OCI-LY7 (cell line): ENCODE measurements at places on chromosomes 12 and 14. TPM values are rescaled to one million over a fixed set of nuclear protein-coding genes. Genes with fewer than 3 reads are reported as not detected.

GRCh38 chr14:83085136-83085535 is 1551.5 kb upstream of the SEL1L start:
- no peak for DNase-seq

DNA sequence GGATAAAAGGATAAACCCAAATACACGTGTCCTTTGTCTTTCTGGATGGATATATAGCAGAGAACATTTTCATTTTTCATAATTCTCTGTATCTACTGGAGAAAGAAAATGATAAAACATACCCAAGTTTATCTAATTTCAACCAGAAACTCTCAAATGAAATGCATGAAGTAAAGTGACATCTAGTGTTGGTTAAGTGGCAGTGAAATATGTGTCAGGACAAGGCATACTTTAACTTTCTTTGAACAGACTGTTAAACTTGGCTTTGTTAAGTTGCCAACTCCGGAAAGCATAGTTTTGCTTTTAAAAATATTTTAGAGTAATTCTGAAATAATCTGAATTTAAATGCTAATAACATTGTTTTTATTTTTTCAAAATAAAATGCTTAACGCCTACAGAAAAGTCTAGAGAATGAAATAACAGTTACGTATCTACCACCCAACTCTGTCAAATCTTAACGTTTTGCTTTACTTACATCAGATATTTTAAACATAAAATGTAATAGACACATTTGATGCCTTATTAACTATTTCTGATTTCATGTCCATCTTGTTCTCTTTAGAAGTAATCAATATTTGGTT is 25.2 kb upstream of the NTN4 start:
- DNase-seq = peak; percentile 27

DNA sequence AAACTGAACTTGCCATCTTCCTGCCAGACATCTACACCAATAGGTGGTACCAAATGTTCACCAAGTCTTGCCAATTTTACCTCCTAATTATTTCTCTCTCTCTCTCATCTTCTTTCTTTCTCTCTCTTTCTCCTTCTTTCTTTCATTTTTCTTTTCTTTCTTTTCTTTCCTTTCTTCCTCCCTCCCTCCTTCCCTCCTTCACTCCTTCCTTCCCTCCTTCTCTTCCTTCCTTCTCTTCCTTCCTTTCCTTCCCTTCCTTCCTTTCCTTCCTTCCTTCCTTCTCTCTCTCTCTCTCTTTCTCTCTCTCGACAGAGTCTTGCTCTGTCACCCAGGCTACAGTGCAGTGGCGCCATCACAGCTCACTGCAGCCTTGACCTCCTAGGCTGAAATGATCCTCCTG is 55.4 kb upstream of the PSMA6 start:
- no peak for DNase-seq

GRCh38 chr12:88969127-88969526 is 383.2 kb downstream of the DUSP6 start:
- no peak for DNase-seq

Gene OTUB2
- 0.48 and 0.84 TPM in 2 replicates for total RNA-seq
